Renal pelvis (tissue), 12 donors: ENCODE measurements at places on chromosomes 3 and 15. TPM values are rescaled to one million over a fixed set of nuclear protein-coding genes. Genes with fewer than 3 reads are reported as not detected.

The MKRN2 gene
- 48.3 TPM for polyA plus RNA-seq

The SQOR gene
- 22.6 TPM for polyA plus RNA-seq

The FANCD2OS gene
- polyA plus RNA-seq: not detected

The STRIT1 gene
- polyA plus RNA-seq: 1.7 TPM

The SLC12A1 gene
- 393 TPM for polyA plus RNA-seq

The C3orf85 gene
- polyA plus RNA-seq: 18.6 TPM

The NEIL1 gene
- polyA plus RNA-seq: 35.5 TPM

The FOXB1 gene
- polyA plus RNA-seq: not detected

The ATP13A5 gene
- 0.18 TPM for polyA plus RNA-seq

The NR2E3 gene
- polyA plus RNA-seq: 0.99 TPM
